ENCODE measurements at places on chromosomes 6 and 20.

- DNase-seq, result no peak
Observed at GRCh38 chr6:32974016-32974333, 5.6 kb downstream of the BRD2 start.

DNA sequence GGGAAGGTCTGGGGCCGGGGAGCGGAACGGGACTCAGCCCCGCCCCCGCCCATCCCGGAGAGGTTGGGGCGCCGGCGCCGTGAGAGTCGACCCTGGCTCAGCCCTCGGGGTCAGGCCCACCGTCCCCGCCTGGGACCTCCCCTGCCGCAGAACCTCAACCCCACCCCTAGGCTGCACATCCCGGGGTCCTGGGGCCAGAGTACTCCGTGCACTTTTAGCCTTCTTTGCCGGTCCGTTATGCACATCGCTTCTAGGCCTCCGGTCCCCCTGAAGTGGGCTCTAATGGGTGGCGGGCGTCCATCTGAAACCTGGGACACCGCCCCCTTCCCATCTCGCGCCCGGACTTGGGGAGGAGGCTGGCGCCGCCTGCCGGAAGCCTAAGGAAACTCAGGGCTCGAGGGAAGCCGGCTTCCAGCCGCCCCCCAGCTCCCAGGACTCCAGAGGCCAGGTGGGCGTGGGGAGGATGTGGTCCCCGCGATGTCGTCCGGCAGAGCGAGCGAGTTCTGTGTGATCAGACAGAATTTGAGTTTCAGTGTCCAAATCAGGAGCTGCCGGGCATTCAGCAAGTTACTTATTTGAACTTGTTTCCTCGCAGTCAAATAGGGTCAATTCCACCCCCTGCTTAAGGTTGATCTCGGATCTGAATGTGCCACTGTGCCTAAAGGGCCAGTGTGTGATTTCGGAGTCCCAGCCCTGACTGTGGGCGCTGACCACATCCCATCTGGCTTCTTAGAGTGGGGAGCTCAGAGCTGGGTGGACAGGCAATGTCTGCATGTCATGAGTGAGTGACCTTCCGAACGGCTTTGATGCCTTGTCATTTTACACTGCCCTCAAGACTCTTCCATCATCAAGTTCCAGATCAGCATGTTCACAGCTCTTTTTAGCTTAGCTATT is 47.6 kb downstream of the CPXM1 start:
- DNase-seq, result peak; percentile 83

DNA sequence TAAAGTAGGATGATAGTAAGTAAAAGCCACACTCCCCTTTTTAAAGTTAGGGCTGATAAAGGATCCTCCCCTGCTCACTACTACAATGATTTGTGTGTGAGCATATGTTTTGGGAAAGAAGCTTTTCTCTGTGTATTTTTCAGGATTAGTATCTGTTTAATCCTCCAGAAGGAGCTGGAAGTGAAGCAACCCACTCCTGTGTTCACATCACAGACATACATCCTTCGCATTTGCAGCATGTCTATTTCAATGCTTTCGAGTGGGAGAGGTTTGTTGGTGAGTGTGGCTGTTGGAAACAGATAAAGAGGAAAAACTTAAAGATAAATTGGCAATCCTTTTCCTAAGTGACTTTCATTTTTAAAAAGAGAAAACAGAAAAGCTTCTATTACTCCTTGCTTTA is 31.6 kb upstream of the RGS17 start:
- DNase-seq, result no peak

- no peak for DNase-seq
Observed at GRCh38 chr6:122869437-122870024, 80.5 kb downstream of the SMPDL3A start.

- no peak for DNase-seq
Observed at GRCh38 chr20:40942775-40943174, 85.8 kb upstream of the TOP1 start.

GRCh38 chr6:29813809-29814208 is 13.8 kb upstream of the HLA-G start:
- DNase-seq, result no peak

DNA sequence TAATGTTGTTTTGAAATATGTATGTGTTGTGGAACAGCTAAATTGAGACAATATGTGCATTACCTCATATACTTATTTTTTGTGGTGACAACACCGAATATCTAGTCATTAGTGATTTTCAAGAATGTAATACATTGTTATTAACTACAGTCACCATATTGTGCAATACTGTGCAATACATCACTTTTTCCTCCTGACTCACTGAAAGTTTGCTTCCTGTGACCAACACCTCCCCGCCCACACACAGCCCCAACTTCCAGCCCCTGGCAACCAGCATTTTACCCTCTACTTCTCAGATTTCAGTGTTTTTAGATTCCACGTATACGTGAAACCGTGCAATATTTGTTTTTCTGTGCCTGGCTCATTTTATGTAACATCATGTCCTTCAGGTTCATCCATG is 627.9 kb downstream of the PRKN start:
- no peak for DNase-seq

- peak; percentile 95 for DNase-seq
Observed at GRCh38 chr6:30744054-30744805, at the start of gene IER3. IER3 (minus strand) TSS chr6:30744547; CDS start chr6:30744518, 29 bp downstream.

DNA sequence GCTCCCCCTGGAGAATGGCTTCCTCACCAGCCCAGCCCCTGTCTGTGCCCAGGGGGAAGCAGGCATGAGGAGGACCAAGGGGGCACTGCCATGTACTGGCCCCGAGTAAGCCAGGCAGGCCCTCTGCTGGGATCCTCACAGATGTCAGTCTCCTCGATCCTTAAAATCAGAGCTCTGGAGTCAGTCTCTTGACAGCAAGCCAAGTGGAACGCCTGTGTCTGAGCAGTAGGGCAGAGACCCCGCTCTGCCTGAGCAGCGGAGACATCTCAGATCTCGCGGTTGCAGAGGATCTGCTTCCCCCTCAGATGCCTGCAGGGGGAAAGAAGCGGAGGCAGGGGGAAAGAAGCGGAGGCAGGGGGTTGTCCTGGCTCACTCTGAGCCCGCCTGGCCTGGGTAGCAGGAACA is 92.6 kb downstream of the SNX5 start:
- DNase-seq, result no peak

GRCh38 chr6:26576929-26577719 is 19.6 kb upstream of the ABT1 start:
- DNase-seq, result peak; percentile 74

- DNase-seq, result no peak
Observed at GRCh38 chr20:10639737-10640556, 33.9 kb downstream of the JAG1 start.

GRCh38 chr6:55578537-55579363 is at the start of gene HMGCLL1:
HMGCLL1 (minus strand) TSS chr6:55579192; CDS start chr6:55579055, 137 bp downstream.
- DNase-seq, result no peak

DNA sequence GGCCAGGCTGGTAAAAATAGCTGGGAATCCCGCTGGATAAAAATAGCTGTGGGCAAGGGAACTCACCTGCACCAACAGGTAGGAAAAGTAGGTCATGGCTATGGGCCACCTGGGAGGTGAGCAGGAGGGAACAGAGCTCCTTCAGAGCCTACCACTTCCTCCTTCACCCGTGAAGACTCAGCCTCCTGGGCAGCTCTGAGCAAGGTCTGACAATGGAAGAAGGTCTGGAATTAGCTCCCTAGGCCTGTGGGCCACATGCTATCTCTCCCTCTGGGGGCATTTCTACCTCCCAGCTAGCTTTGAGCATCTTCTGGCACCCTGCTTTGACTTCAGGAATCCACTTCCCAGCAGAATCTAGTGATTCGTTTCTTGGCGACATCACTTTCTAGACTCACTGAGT is 153.9 kb downstream of the MRPL14 start:
- no peak for DNase-seq

DNA sequence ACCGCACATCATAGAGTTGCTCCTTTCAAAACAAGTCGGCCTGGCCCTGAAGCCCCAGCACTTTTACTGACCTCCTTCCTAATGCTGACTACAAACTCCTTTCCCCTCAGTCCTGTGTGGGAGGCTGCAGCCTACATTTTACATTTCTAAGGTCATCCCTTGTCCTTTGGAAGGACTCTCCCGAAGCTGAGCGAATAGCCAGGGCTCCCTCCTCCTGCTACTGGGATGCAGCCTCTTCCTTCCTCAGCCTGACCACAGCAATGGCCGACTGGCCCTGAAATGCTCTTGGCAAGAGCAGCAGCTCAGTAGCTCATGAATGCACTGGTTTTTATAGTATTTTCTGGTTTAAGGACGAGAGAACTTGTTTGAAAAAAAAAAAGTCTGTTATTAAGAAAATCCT is 679 bp downstream of the ADGRF5 start:
- DNase-seq, result no peak

- no peak for DNase-seq
Observed at GRCh38 chr6:150756173-150756572, 109.3 kb upstream of the MTHFD1L start.

- DNase-seq, result no peak
Observed at GRCh38 chr20:12936020-12936419, 72.8 kb upstream of the SPTLC3 start.

GRCh38 chr6:110355727-110356126 is 2.4 kb downstream of the METTL24 start:
- no peak for DNase-seq

GRCh38 chr6:134315974-134316441 is 1.9 kb downstream of the SGK1 start:
- no peak for DNase-seq

GRCh38 chr20:63064310-63064709 is 57.5 kb upstream of the BHLHE23 start:
- DNase-seq, result peak; percentile 44

DNA sequence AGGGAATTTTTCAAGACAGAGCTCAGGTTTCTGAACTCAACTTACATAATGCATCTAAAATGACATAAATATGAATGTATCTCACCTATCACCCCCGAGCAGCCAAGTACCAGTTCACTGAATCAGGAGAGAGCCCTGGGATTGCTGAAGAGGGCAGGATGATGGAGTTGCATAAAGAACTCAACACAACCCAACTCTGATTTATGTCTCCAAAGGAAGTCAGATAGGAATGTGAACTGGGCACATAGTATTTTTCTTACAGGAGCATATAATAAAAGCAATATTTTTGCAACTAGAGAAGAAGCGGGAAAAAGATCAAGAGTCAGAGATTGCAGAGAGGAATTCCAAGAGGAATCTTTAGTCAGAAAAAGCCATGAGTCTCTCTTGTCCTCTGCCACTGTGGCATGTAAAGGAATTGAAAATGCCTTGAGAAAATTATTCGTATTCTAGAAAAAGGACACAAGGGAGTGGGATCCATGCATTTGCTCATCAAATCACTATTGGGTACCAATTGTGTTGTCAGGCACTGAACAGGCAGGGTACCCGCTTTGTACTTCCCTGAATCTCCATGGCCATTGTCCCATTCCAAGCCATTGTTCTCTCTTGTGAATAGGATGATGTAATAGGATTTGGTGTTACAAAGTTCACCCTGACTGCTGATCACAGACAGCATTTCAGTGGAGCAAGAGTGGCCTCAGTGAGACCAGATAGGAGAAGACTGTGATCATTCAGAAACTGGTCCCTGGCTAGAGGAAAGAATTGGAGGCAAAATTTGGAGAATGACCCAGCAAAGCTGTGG is 16.3 kb downstream of the RIN2 start:
- DNase-seq, result no peak

DNA sequence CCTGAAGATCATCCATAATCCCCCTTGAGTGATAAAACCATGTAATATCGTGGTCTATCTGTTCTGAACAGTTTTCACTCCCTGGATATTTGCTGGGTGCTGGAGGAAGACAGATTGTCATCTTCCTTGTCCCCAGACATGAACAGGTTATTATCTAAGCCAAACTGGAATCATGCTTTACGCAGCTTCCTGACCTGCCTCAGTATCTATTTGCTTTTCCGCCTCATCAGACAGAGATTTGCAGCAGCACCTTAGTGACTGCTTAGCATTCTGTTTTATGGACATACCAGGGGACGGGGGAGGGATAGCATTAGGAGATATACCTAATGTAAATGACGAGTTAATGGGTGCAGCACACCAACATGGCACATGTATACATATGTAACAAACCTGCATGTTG is 124.6 kb downstream of the SLC23A2 start:
- DNase-seq, result no peak

DNA sequence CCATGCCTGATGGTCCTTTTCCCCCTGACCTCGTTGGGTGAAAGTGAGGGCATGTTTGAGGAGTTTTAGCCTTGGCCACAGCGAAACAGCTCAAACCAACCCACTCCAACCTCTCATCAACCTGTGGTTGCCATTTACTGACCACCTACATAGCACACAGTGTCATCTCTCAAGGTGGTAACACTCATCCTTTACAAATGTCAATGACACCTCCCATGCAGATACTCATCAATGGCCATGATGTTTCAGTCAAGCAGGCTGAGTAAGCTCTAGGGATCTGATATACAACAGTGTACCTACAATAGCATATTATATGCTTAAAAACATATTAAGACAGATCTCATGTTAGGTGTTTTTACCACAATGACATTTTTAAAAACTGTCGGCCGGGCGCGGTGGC is 9.3 kb downstream of the RRAGD start:
- DNase-seq, result no peak

DNA sequence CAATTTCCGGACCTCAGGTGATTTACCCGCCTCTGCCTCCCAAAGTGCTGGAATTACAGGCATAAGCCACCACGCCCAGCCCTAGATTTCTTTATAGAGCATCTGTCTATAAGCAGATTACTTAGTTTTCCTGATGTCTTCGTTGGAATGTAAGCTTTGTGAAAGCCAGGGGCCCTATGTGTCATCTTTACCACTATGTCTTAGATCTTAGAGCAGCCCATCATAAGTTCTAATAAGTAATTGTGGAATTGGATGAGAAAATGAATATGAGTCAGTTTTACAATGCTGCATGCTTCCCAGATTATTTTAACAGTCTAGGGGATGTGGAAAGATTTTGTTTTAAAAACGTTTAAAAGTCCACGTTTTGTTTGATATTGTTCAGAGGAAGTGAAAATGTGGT is 9.1 kb upstream of the ZBTB2 start:
- DNase-seq, result no peak

- DNase-seq, result no peak
Observed at GRCh38 chr6:154367839-154368695, 11.5 kb upstream of the IPCEF1 start.

- DNase-seq, result no peak
Observed at GRCh38 chr6:105170059-105170458, 9.8 kb downstream of the POPDC3 start.

GRCh38 chr6:79604583-79605037 is 26.5 kb upstream of the SH3BGRL2 start:
- no peak for DNase-seq
